Eye (tissue), 1 donor: ENCODE measurements at places on chromosomes 2 and 18.
A peak's percentile ranks its signal among the peaks of the same experiment; 100 is the strongest.

- DNase-seq, result no peak
Measured at GRCh38 chr2:183093857-183094657, 15.5 kb downstream of the DUSP19 start.

GRCh38 chr2:152655880-152656279 is 61.4 kb downstream of the PRPF40A start:
- no peak for DNase-seq

DNA sequence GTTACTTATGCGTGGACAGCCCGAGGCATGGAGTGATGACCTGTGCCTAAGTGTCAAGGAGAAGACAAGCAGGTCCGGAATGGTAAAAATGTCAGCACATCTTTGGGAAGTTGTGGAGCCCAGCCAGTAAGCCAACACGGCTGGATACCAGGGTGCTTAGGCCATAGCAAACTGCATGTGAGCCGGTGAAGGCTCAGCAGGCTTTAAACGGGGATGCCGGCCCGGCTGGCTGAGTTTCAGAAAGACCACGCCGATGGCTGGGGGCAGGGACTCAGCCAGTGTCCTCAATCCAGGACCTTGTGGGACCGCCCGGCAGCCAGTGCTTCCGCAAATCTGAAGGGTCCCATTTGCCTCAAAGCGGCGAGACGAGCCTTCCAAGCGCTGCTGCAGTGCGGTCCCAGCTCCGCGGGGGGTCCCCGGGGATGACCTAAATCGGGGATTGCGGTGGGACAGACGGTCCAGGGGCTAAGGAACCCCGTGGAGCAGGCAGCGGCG is 946 bp upstream of the AGAP1 start:
- DNase-seq, result no peak

GRCh38 chr2:217789736-217790181 is 213.0 kb downstream of the TNS1 start:
- no peak for DNase-seq

- DNase-seq, result no peak
Measured at GRCh38 chr18:78884502-78884901, 95.1 kb upstream of the SALL3 start.

DNA sequence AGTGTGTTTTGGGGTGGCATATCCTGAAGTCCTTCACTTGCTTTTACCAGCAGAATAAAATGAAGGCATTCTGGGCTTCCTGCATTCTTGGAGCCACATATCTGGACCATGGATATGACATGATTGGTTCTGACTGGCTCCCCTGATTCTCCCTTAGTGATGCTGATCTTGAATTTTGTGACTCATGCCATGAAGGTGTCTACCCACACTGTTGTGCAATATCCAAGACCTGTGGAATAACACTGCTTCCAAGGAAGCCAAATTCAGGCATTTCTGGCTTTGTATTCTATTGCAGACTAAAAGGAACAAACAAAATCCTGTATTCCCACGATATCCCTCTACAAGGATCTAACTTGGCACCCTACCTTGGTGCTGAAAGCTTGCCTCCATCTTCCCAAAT is 125.8 kb downstream of the LYPD6B start:
- DNase-seq, result no peak

DNA sequence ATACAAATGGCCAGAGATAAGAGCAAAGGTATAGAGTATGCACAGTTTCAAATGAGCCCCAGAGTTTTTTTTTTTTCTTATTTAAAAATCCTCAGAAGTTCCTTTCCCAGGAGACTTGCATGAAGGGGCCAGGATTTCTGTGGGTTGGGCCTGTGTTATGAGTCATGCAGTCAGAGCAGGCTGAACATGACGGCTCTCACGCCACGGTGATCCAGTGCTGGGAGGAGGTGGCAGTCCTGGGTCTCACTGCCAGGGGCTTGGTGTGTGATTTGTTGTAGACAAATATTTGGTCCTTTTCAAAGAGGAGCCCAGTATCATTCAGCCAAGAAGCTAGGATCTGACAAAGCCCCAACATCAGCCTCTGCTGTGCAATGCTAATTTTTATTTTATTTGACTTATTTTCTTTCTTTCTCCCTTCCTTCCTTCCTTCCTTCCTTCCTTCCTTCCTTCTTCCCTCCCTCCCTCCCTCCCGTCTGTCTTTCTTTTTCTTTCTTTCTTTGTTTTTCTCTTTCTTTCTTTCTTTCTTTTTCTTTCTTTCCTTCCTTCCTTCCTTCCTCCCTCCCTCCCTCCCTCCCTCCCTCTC is 10.4 kb upstream of the KCNE4 start:
- peak; percentile 44 for DNase-seq

DNA sequence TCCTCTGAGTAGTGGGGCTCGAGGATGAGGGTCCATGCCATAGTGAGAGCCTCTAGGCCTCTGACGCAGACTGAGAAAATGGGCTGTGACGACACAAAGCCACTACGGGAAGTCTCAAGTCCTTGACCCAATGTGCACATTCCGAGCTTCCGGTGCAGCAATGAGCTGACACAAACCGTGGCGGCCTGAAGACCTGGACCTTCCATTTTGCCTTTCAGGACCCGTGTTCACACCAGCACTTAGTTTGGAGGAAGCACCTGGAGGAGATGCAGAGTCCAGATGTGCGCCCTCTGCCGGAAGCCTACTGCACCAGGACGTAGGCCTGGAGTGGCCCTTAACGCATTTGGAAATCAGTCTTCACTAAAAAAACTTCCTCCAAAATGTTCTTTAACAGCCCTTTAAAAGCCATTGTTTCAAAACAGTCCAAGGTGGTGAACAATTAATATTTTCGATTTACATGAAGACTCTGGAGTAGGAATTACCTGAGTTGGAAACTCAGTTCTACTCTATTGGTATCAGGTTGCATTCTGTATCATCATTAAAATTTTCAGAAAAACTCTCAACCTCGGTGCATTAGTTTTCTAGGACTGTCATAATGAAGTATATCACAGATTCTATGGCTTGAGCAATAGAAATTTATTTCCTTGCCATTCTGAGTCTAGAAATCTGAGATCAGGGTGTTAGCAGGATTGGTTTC is 33.9 kb downstream of the BMP10 start:
- DNase-seq, result peak; percentile 46

DNA sequence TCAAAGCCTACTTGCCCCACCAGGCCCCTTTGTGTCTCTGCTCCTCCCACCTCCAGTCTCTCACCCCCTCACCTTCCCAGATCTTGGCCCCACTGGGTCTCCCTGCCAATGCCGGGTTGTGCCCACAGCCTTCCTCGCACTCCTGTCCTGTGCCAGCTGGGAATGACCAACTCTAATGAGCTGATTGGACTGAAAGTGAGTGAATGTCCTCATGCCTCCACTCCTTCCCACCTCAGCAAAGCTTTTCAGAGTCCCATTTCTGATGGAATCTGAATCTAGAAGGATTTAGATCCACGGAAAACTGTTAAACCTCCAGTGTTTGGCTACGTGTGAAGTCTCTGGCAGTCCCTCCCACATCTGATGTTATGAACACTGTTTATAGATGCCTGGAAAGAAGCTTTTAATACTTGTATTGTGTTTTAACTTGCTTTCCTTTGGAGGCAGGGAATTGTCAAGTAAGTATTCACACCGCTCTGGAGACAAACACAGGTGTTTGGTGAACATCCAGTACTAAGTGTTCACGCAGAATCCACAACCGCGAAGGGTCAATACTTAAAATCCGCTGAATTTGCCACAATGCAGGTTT is 103.9 kb downstream of the RTN4 start:
- DNase-seq, result peak; percentile 18

GRCh38 chr2:179331061-179331460 is 66.4 kb upstream of the SESTD1 start:
- DNase-seq, result no peak

DNA sequence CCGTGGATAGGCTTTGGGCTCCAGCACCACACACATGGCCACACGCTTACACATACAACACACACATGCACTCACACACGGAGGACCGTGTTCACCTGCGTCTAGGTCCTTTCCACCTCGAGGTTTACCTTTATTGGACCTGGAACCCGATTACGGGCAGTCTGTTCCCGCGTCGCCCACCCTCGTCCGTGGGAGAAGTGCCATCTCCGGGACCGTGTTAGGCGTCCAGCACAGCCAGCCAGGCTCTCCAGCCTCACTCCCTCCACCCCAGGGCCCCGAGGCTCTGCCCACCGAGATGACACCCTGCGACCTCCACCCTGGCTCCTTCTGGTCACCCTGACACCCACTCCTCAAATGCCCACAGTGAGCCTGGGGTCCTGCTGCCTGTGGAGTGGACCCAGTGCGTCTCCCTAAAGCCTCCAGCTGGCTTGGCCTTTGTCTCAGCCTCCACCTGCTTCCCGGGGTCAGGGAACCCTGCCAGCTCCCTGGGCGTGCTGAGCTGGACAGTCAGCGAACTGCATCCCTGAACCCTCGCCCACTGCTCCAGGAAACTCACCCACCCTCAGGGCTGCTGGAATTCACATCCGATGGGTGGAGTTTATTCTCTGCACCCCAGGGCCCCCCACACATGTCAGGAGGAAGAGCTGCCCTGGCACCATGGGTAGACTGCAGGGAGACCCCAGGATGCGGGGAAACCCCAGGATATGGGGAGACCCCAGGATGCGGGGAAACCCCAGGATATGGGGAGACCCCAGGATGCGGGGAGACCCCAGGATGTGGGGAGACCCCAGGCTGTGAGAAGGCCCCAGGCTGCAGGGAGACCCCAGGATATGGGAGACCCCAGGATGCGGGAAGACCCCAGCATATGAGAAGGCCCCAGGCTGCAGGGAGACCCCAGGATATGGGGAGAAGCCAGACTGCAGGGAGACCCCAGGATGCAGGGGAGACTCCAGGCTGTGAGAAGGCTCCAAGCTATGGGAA is 33.0 kb downstream of the ADI1 start:
- no peak for DNase-seq

GRCh38 chr18:10814336-10814735 is 288.5 kb downstream of the NAPG start:
- no peak for DNase-seq

DNA sequence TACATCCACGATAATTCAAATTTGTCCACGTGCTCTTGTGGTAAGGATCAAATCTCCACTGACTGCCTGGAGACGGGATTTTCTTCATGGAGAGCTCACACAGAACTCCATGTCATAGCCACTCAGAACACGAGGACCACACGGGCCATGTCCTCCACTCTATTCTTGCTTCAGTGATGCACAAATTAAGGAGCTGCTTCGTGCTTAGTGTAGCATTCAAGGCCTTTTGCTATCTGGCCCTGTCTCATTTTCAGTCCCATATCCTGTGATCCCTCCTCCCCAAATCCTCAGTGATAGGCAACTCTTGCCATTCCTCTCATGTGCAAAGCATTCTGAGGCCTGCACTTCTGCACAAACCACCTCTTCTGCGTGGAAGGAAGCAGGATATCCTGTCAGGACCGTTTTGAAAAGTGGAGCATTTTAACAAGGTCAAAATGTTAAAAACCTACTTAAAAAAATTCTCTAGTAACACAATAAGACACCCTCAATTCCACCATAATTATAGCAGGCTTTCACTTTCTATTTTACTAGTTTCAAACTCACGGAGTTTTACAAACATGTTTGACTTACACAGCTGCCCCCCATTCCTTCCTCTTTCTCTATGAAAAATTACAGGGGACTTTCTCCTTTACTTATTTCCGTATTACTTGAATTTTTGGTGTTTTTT is 35.2 kb downstream of the ST3GAL5 start:
- DNase-seq, result no peak

DNA sequence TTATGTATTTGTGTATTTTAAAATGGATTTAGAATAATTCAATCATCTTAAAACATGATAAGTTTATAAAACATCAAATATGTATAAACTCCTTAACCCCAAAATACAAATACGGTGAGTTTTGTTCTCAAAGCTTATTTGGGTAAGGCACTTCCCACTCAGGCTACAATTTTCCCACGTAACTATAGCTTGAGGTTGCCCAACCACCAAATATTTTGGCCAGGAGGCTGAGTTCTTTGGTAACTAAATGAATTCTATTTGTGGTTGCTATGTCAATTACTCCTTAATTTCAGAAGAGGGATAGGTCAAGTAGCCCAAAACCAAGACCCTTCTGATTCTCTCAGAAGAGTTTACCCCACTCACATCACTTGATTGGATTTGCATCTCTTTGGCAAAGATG is 70.4 kb downstream of the MYL12B start:
- DNase-seq, result no peak

DNA sequence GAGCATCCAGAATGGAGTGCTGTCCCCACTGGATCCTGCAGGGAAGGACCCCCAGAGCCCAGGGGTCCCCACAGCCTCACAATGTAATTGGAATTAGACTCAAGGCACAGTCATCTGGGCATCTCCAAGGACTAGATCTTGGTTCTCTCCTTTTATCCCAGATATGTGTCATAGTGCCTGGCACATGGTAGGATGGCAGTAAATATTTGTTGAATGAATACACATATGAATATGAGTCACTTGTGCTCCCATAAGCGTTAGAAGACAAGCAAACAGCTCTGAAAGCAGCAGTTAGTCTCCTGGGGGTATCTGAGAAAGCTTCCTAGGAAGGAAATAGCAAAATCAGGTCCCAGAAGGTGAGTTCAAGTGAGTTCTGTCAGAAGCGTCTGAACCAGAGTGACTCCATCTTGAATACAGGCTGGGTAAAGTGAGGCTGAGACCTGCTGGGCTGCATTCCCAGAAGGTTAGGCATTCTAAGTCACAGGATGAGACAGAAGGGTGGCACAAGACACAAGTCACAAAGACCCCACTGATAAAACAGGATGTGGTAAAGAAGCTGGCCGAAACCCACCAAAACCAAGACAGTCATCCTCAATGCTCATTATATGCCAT is 234.1 kb upstream of the ID2 start:
- DNase-seq, result no peak

DNA sequence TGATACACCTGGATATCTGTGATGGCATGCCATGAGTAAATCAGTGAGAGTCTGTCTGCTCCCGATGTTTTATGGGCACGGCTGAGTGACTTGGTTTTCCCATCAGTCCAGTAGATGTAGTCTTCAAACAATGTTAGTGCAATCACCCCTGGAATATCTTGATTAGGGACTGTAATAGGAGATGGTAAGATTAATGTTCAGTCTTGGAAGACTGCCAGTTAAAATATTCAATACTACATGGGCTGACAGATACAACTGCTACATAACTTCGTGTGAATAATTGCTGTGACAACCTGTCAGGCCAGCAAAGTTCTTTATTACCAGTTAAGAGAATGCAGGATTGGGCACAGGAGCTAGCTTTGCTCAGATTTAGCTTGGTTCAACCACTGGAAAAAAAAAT is 1673.3 kb downstream of the LRP1B start:
- DNase-seq, result peak; percentile 63

DNA sequence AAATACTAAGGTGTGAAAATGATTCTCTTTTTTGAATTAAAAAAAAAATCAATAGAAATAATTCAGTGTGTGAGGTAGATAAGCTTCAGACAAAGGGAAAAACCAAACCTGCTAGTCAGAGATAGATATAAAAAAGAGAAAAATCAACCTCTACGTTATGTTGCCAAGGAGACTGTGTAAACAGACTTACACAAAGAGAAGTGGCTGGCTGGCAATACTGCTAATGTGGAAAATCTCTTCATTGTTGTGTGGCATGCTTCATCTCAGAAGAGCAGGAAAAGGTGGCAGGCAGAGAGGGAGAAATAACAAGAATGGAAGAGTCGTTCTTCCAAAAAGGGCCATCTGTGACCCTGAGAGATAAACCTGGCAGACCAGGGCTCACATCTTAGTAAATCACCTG is 200.8 kb downstream of the SLC8A1 start:
- peak; percentile 57 for DNase-seq
